ENCODE measurements at places on chromosomes 5 and 9.
A peak's percentile ranks its signal among the peaks of the same experiment; 100 is the strongest.

GRCh38 chr9:114037961-114038723 lies 40.0 kb downstream of the AMBP start:
- no peak for DNase-seq

DNA sequence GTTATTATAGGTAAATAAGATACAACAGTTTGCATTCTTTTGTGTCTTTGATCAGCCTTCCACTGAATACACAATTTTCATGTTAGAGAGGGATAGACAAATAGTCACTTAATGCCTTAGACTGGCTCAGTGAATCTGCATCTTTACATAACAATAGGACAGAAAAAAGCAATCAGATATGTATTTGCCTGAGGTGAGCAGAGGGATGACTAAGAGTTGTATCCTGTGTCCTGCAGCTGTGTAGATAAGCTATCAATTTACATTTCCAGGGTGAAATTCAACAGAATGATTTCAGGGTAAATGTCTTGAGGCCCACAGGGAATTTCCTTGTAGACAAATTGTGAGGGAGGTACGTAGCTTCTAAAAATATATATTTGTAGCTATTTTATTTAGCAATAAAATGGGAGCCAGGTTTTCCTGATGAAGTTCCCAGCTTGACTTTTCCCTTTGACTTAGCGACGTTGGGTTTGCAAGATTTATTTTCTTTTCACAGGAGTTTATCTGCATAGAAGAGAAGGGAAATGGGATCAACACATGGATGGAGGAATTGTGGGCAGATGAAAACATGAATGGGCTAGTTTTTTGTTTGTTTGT lies 586.1 kb upstream of the CDH6 start:
- DNase-seq = no peak

- no peak for DNase-seq
These were observed 7.6 kb downstream of the OLFML2A start for GRCh38 chr9:124784509-124784908.

DNA sequence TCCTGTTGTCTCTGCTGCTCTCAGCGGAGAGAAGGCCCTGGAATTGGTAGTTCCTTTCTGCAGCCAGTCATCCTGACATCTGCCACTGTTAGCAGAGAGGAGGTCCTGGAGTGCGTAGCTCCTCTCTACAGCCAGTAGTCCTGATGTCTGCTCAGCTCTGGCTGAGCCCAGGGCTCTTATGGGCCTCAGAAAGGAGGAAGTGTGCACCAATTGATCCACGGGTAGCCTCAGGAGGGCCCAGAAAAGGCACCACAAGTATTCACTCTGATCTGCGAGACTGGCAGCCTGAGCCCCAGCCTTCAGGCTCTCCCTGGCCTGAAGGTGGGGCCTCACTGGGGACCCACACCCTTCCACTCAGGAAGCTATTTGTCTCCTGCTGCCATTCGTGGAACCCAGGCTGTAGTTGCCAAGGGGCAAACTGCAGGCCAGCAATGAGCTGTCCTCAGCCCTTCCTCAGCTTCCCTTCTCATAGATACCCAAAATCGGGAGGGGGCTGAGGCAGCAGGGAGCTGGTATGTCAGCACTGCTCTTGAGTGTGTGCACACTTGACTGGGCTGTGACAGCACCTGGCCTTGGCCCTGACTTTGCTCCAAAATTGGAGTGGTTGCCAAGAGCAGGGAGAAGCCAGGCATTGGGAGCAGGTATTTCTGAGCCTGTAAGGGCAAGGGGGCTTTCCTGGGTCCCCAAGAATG lies 1049.5 kb upstream of the ACO1 start:
- DNase-seq = no peak

- DNase-seq = no peak
These were observed 893.5 kb upstream of the NUDT12 start for GRCh38 chr5:104456122-104456521.

DNA sequence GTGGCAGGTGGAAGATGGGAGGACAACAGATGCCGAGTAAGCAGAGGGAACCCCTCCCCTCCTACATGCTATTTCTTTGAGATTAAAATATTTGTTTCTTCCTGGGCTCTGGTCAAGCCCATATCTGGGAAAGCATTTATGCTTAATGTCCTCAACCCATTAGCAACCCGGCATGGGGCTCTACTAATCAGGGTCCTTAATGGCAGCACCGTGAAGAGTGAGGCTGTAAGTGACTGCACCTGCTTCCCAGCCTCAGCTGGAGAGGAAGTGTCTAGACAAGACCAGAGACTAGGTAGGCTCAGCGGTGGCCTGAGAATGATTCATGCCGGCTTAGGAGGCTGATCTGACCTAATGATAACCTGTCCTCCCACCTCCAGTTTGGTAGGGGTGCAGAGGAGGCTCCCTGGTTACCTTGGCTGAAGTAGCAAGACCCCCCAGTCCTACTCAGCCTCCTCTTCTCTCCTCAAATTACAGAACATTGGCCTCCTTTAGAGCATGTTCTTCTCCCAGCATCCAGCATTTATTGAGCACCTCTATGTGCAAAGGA lies 61.3 kb upstream of the HSPA9 start:
- DNase-seq = no peak

GRCh38 chr9:83554278-83554677 lies 16.1 kb upstream of the FRMD3 start:
- no peak for DNase-seq

GRCh38 chr5:40909264-40909663 lies at the start of gene C7:
C7 (plus strand) TSS chr5:40909497; CDS start chr5:40909611, 114 bp downstream.
- DNase-seq = no peak

GRCh38 chr5:143574236-143574635 lies 170.8 kb upstream of the NR3C1 start:
- no peak for DNase-seq

GRCh38 chr5:109723606-109724005 lies 33.9 kb downstream of the MAN2A1 start:
- DNase-seq = no peak

DNA sequence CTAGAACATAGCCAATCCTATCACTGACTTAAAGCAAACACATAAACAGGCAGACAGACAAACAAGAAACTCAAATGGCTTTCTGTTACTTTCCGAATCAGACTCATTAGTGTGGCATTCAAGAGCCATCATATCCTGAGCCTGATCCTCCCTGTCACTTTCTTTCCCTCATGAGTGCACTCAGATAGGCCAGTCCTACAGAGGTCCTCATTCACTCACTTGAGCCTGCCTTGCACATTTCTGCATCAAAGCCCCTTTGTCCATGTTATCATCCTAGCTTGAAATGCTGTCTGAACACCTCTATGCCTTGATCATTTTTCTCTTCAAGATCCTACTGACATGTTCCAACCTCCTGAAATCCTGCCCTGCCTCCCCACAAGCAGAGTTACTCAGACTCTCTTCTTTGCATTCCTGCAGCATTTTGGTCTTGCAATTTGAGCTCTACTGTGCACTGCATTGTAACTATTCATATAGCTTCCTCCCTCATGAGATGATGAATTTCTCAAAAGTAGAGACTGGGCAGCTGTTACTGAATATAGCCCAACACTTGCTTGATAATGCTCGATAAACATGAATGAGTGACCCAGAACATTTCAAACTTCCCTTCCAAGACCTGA lies 126.9 kb downstream of the PALM2AKAP2 start:
- DNase-seq = no peak

DNA sequence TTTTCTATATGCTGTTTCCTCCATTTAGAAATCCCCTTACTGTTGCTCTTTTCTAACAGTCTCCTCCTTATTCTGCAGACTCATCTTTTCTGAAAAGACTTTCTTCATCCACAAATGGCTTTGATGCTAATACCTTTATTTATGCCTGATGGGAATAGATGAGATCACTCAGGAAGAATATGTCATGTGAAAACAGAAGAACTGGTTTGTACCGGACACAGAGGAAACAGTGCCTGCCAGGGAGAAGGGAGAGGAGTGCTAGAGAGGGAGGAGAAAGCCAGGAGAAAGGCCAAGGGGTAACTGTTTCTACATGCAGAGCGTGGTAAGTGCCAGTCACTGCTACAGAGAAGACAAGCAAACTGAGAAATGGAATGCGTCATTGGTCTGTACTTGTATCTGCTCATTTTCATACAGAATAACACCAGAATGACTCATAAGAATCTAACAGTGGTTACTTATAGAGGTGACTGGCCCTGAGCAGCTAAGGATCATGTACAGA lies 45.9 kb upstream of the PJA2 start:
- DNase-seq = peak; percentile 11

GRCh38 chr5:172939611-172940267 lies 19.5 kb upstream of the RPL26L1 start:
- no peak for DNase-seq

DNA sequence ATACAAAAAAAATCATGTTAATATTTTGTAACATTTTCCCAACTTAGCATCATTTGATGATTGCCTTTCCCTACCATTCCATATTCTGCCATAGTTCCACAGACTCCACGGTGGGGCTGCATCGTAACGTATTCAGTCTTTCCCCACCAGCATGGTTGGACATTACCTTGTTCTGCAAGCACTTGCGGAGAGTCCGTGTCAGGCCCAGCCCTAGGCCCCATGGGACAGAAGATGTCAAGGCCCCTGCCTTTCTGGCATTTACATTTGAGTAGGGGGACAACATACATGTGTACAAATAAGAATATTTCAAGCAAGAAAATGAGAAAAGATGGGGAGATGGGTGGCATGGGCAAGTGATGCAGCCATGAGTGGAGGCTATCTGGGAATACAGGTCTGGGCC lies 8.2 kb upstream of the PHF2 start:
- no peak for DNase-seq

GRCh38 chr9:94952565-94953373 lies 226.3 kb downstream of the AOPEP start:
- peak; percentile 18 for DNase-seq

GRCh38 chr9:127035948-127036347 lies 86.5 kb downstream of the ANGPTL2 start:
- no peak for DNase-seq

GRCh38 chr9:116323012-116323411 lies 169.4 kb downstream of the PAPPA start:
- no peak for DNase-seq

DNA sequence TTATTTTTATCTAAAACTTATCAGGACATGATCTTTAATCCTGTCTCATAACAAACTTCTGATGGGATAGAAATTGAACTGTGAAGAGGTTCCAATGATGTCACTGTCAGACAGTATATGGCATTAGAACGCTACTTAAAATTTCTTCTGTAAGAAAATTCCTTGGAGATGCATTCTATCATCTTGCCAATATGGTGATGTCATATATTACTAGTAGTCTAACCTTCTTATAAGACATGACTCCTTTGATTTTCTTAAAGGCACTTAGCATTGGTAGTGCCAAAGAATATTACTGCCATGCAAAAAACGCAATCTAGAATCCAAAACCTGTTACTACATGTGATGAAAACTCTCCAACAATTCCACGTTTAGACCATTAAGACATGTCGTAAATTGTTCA lies 131.1 kb downstream of the SLC25A46 start:
- no peak for DNase-seq

DNA sequence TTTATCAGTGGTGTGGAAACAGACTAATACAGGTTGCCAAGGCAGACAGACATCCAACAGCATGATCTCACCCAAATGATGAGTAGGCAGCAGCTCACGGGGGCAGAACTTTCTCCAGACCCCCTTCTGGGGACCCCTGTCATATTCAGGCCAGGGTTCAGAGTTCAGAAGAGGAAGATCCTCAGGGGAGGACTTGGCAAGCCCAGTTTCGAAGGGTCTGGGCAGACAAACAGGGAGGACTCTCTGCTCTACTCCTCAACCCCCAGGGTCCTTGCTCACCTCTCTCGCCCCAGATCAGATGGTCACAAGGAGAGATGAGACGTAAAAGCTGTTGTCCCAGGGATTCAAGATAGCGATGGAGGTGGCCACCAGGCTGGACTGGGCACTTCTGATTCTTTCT lies 215.1 kb upstream of the MVB12B start:
- DNase-seq = no peak

DNA sequence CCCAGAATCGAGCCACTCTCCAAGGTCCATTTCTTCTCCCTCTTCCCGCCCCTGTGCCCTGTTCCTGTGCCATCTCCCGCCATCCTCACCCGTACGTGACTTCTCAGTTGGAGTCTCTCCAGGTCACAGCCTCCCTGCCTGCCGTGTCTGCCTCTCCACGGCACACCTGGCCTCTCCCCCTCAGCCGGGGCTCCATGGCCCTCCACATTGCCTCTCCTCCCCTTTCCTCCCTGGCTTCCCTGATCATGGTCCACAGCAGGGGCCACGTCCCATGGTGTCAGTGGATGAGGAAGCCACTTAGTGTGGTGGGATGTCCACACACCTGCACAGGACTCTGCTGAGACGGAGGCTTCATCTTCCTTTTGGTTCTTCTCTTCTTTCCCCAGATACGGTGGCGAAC lies 2.3 kb downstream of the PAEP start:
- no peak for DNase-seq

DNA sequence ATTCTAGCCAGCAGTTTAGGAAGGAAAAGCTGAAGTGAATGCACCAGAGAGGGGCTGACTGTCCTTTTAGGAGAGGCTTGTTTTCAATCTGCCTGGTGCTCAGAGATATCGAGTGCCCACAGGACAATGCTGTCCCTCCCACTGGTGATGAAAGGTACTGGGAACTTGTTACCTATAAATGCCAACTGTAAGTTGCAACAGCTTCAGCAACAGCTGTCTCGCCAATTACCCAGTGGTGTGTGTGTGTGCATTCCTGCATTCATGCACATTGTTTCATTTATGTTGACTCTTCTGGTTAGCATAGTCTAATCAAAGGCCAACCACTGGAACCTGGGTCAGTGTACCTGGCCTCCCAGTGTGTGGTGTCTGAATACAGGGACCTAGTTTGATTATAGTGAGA lies 161.1 kb downstream of the CSNK1G3 start:
- DNase-seq = no peak

DNA sequence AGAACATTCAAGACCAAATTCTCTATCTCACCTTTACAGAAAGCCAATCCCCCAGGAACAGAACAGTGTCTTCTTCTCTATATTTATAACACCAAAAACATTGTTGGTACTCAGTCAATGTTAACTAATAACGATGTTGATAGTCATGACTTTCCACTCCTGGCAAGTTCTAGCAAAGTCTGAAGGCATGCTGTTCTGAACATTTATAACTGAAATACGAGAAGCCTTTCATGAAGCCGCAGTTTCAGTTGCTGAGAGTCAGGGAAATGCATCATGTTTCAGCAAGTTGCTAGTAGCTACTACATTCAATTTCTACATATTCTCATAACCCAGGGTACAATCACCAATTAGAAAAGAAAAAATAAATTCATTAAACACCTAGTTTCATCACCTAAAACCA lies 301.4 kb downstream of the PDE4D start:
- no peak for DNase-seq

GRCh38 chr9:23543419-23543818 lies 282.6 kb downstream of the ELAVL2 start:
- DNase-seq = no peak

GRCh38 chr5:116629168-116629567 lies 54.5 kb upstream of the SEMA6A start:
- DNase-seq = no peak

DNA sequence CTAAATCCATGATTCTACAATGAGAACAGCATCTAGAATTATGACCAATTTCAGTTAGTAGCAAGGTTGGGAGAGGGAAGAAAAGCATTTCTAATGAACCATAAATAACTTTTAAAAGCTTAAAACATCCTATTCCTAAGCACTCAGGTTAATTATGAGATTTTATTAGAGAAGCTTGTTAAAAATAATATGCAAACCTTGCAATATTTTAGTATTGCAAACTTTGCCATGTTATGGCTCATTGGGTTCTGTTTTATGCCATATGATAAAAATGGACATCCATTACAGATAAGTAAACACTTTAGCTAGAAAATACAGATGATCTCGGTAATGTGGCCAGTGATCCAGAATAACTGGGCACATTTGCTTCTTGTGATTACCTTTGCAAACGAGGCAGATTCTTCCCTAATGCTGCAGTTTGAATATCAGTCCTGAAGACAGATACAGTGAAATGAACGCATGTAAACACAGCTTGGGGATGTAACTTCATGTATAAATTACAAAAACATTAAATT lies 447.0 kb downstream of the PLK2 start:
- no peak for DNase-seq
